GM23338 (cell line): ENCODE measurements at places on chromosomes 4 and X.

GRCh38 chr4:56345458-56345857, 41.8 kb downstream of the AASDH start:
- no peak for DNase-seq
- H3K27me3 ChIP-seq, result no peaks in the 10 kb centered on the region
- no peaks in the 10 kb centered on the region for H3K36me3 ChIP-seq

- H3K4me3 ChIP-seq, result no peak overlapping the region
- DNase-seq, result no peak
- peaks cover 36% of the 10 kb centered on the region for H3K4me1 ChIP-seq
- H3K27me3 ChIP-seq, result no peaks in the 10 kb centered on the region
- H3K36me3 ChIP-seq, result no peaks in the 10 kb centered on the region
- no peak overlapping the region for H3K27ac ChIP-seq
Observed at GRCh38 chr4:140096921-140097320, 57.1 kb downstream of the MAML3 start.

DNA sequence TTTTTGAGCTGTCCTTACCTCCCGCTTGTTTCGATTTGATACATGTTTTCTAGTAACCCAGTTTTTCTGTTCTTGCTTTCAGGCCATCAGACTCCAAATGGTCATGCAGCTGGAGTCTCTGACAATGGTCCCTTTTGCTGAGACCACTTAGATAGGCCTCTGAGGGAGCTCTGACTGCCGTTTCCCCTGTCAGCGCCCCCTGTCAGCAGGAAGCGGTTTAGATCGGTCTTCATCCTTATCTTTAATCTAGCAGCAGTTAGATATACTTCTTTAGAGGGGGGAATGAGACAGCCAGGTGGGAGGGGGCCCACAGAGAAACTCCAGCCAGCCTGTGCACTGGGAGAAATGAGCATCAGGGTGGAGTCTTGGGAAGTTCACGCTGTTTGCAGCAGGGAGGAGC, 457.9 kb downstream of the GPAT3 start:
- H3K27me3 ChIP-seq, result no peaks in the 10 kb centered on the region
- H3K36me3 ChIP-seq, result no peaks in the 10 kb centered on the region
- peaks cover 9% of the 10 kb centered on the region for H3K4me1 ChIP-seq
- DNase-seq, result peak; percentile 71

DNA sequence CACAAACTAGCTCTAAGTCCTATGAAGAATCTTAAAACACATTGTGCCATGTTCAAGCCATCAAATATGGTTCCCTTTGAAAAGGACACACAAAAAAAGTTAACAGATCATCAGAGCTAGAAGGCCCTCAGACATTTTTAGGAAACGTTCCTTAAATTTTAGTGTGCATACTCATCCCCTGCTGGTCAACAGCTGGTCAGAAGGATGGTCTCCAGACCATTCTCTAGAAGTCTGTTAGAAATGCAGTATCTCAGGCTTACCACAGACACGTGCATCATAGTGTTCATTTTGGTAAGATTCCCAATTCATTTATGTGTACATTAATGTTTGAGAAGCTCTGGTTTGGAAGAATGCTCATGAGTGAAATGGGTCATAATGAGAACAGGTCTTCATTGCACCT, 523.1 kb downstream of the INPP4B start:
- no peak for DNase-seq
- H3K27ac ChIP-seq, result no peak overlapping the region
- no peaks in the 10 kb centered on the region for H3K4me1 ChIP-seq
- H3K36me3 ChIP-seq, result no peaks in the 10 kb centered on the region
- H3K27me3 ChIP-seq, result no peaks in the 10 kb centered on the region

DNA sequence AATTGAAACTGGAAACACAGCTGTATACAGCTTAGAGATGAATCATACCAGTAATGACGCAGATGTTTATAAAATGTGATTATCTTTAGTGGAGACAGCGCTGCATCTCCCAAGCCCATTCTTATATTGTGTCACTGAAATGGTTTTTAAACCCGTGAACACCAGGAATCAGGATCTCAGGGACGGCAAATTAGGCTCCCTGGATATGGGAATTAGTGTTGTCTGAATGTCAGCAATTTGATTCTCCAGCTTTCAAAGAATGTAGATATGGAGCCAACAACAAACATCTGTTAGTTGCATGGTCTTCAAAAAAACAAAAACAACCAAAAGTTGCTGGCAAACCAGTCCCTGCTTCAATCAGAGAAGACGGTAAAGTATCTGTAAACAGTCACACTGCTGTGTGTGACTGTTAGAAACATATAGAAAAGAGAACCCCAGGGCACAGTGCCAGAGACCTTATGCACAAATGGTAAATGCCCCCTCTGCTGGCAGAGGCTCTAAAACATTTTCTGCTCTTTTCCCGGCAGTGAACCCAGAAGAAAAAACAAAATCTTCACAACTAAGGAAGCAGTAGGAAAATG, 351.9 kb upstream of the FTHL17 start:
- no peaks in the 10 kb centered on the region for H3K4me1 ChIP-seq
- peak; percentile 47 for DNase-seq
- H3K4me3 ChIP-seq, result no peak overlapping the region
- H3K27me3 ChIP-seq, result no peaks in the 10 kb centered on the region
- H3K27ac ChIP-seq, result no peak overlapping the region
- no peaks in the 10 kb centered on the region for H3K36me3 ChIP-seq

GRCh38 chr4:140427919-140428471, 547 bp upstream of the CLGN start:
- H3K36me3 ChIP-seq, result no peaks in the 10 kb centered on the region
- no peaks in the 10 kb centered on the region; the same call in none of the 2 replicates for H3K4me1 ChIP-seq
- peak overlapping the region; percentile 80 for H3K4me3 ChIP-seq
